Neural crest cell (in vitro differentiated cells): ENCODE measurements at places on chromosomes 4 and X. TPM values are rescaled to one million over a fixed set of nuclear protein-coding genes. Genes with fewer than 3 reads are reported as not detected.

UCHL1 gene
- total RNA-seq, result 265 and 285 TPM in 2 replicates

DNA sequence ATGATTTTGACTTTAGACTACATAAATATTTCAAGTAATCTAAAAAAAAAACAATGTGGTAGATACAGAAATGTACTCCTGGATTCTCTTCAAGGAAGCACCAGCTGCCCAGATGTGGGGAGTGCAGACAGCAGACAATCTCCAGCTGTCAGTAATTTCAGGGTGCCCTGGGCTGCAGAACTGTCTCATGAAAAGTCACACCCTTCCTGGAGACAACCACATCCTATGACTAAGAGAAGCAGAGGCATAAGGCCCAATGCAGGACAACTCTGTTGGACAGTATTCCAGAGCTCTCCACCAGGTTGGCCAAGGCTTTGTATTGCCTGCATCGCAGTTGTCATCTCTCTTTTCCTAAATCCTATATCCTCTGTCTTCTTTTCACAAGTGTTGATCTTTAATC lies 34.4 kb upstream of the BLTP1 start:
- no peaks in the 10 kb centered on the region for H3K36me3 ChIP-seq
- H3K4me3 ChIP-seq, result no peak overlapping the region
- no peaks in the 10 kb centered on the region for H3K4me1 ChIP-seq
- no peak overlapping the region for H3K27ac ChIP-seq

- DNase-seq, result no peak
- H3K27ac ChIP-seq, result no peak overlapping the region
- no peak overlapping the region for H3K4me3 ChIP-seq
- H3K4me1 ChIP-seq, result peaks cover 11% of the 10 kb centered on the region
These were observed 48.6 kb downstream of the PLS3 start for GRCh38 chrX:115609621-115610020.

DNA sequence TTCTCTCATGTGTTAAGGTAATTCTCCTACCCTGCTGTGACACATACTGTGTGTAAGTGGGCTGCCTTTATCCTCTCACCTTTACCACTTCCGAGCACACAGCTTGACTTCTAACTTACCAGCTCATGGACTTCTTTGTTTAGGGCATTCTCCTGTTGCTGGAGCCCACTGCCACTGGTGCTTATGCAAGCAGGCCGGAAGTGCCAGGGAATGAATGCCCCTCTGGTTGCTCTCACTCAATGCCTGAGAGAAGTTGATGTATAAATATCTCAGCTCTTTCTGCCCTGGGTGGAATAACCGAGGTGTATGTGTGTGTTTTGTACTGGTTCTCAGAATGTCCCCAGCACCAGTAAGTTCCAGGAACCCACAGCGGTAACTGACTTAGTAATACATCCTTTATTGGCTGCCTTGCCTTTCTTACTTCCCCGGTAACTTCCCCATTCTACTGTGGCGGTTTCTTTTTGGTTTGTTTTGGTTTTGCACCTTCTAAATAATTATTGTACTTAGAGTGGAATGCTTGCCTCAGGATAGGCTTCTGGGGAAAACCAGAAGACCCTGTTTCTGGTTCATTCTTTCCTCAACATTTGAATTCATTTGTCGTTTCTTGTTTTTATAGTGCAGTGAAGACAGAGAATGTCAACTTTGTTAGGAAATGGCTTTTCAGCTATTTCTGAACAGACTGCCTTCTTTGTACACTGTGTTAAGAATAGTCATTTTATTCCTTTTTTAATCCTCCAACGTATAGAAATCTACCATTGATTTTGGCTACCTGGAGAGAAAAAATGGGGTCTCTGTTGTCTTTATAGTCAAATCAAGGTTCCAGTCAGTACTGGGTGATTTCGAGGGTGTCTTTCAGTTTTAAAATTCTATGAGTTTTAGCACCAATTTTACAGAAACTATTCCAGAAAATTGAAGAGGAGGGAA lies 45.4 kb downstream of the CXorf58 start:
- no peaks in the 10 kb centered on the region for H3K27me3 ChIP-seq
- H3K36me3 ChIP-seq, result no peaks in the 10 kb centered on the region
- DNase-seq, result no peak
- no peak overlapping the region for H3K4me3 ChIP-seq
- peak overlapping the region; percentile 76 for H3K27ac ChIP-seq

DNA sequence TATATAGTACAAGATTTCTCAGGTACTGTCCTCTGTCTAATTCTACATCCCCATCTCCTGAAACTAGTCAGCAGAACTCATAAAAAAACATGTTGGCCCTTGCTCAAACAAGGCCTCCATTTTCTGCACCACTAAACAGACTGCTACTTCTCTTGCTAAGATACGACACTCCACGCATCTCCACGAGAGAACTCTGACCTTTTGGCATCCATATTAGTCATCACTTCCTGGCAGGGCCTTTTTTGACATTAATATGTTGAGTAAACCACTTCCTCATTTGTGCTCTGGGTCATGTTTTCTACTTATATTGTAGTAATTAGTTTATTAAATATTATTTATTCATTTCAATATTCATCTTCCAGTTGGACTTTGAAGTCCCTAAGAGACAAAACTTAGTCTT lies 65.6 kb downstream of the DCAF8L1 start:
- no peaks in the 10 kb centered on the region for H3K36me3 ChIP-seq
- no peak overlapping the region for H3K27ac ChIP-seq
- no peak for DNase-seq
- peaks cover 5% of the 10 kb centered on the region for H3K4me1 ChIP-seq

PCDH18 gene
- total RNA-seq, result 65.7 and 67.4 TPM in 2 replicates

MED12 gene
- total RNA-seq, result 72.5 and 76.3 TPM in 2 replicates

GRCh38 chrX:21943460-21944135 lies 3.1 kb downstream of the SMS start:
- peaks cover 11% of the 10 kb centered on the region for H3K36me3 ChIP-seq
- H3K4me1 ChIP-seq, result peaks cover 72% of the 10 kb centered on the region
- H3K27me3 ChIP-seq, result no peaks in the 10 kb centered on the region
- H3K4me3 ChIP-seq, result peak overlapping the region; percentile 95
- H3K27ac ChIP-seq, result peak overlapping the region; percentile 0
- no peak for DNase-seq

NDST4 gene
- 1.3 and 1.7 TPM in 2 replicates for total RNA-seq

HS3ST1 gene
- 0.09 and 0.37 TPM in 2 replicates for total RNA-seq

TECRL gene
- total RNA-seq, result not detected in 2 replicates

GRCh38 chr4:95831166-95831565 lies 8.7 kb upstream of the PDHA2 start:
- no peaks in the 10 kb centered on the region for H3K27me3 ChIP-seq
- peaks cover 18% of the 10 kb centered on the region for H3K4me1 ChIP-seq
- H3K4me3 ChIP-seq, result no peak overlapping the region

GRCh38 chr4:155582971-155583437 lies 83.6 kb upstream of the GUCY1A1 start:
- H3K27me3 ChIP-seq, result no peaks in the 10 kb centered on the region
- no peaks in the 10 kb centered on the region for H3K36me3 ChIP-seq
- H3K4me1 ChIP-seq, result peaks cover 10% of the 10 kb centered on the region
- H3K27ac ChIP-seq, result no peak overlapping the region

- no peak overlapping the region for H3K27ac ChIP-seq
- H3K27me3 ChIP-seq, result no peaks in the 10 kb centered on the region
- peaks cover 5% of the 10 kb centered on the region for H3K4me1 ChIP-seq
- H3K4me3 ChIP-seq, result no peak overlapping the region
These were observed 1148.9 kb downstream of the STIM2 start for GRCh38 chr4:28009541-28009940.

CLIC2 gene
- 0.77 and 2.2 TPM in 2 replicates for total RNA-seq

OPRPN gene
- not detected in 2 replicates for total RNA-seq

- H3K36me3 ChIP-seq, result no peaks in the 10 kb centered on the region
- H3K27ac ChIP-seq, result no peak overlapping the region
- no peak overlapping the region for H3K4me3 ChIP-seq
These were observed 328.5 kb upstream of the FGF16 start for GRCh38 chrX:77118686-77119085.

- peaks cover 85% of the 10 kb centered on the region for H3K4me1 ChIP-seq
- H3K36me3 ChIP-seq, result peaks cover 11% of the 10 kb centered on the region
- H3K4me3 ChIP-seq, result peak overlapping the region; percentile 73
- no peak for DNase-seq
- no peaks in the 10 kb centered on the region for H3K27me3 ChIP-seq
- H3K27ac ChIP-seq, result no peak overlapping the region
These were observed 6.6 kb downstream of the SMS start for GRCh38 chrX:21946925-21947641.

- no peaks in the 10 kb centered on the region for H3K27me3 ChIP-seq
- H3K27ac ChIP-seq, result peak overlapping the region; percentile 84
- H3K4me1 ChIP-seq, result peaks cover 4% of the 10 kb centered on the region
- H3K4me3 ChIP-seq, result no peak overlapping the region
- DNase-seq, result no peak
- peaks cover 5% of the 10 kb centered on the region for H3K36me3 ChIP-seq
These were observed 238.1 kb downstream of the DHRSX start for GRCh38 chrX:2262668-2263055.

NDST3 gene
- 5.7 and 5.9 TPM in 2 replicates for total RNA-seq

DNA sequence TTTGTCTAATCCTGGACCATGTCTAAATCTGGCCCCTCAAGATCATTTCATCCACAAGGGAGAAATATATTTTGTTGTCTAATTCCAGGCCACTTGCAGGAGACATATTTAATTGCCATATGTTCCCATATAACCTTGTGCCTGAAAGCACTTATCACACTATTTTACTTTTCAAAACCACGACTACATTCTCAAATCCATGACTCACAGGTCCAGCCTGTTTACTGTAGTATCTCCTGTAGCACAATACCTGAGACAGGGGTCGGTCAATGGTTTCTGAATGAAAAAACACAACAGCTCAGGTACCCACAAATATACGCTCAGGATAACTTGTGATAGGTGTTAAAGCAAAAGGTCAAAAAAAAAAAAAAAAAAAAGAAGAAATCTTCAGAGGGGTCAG lies 60.9 kb downstream of the SEC24D start:
- peaks cover 9% of the 10 kb centered on the region for H3K4me1 ChIP-seq
- no peaks in the 10 kb centered on the region for H3K27me3 ChIP-seq
- no peak overlapping the region for H3K27ac ChIP-seq
- DNase-seq, result no peak

GRCh38 chrX:18985186-18985435 lies 1.2 kb upstream of the PHKA2 start:
- peak overlapping the region; percentile 86 for H3K4me3 ChIP-seq
- no peaks in the 10 kb centered on the region for H3K36me3 ChIP-seq
- peaks cover 5% of the 10 kb centered on the region for H3K4me1 ChIP-seq
- H3K27ac ChIP-seq, result no peak overlapping the region

ALB gene
- 0.70 and 1.1 TPM in 2 replicates for total RNA-seq

MSX1 gene
- total RNA-seq, result 2.2 and 2.5 TPM in 2 replicates
